ENCODE measurements at places on chromosomes 2 and 18.

DNA sequence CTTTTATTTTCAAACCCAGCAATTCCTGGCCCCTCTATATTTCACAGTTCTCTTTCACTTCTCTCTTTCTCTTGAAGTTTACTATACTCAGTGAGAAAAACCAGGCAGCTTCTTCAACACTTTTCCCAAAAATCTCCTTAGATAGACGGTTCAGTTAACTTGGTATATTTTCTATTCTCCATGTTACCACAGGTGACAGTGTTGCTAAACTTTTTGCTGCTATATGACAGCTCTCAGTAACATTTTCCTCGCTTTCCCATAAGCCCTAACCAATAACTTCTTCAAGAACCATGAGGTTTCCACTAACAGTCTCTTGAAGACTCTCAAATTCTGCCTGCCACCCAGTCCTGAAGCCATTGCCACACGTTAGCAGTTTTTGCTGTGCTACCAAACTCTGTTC lies 45.8 kb downstream of the CYBRD1 start:
- DNase-seq: no peak

- no peak for DNase-seq
Measured at GRCh38 chr2:163859951-163860350, 124.1 kb upstream of the FIGN start.

DNA sequence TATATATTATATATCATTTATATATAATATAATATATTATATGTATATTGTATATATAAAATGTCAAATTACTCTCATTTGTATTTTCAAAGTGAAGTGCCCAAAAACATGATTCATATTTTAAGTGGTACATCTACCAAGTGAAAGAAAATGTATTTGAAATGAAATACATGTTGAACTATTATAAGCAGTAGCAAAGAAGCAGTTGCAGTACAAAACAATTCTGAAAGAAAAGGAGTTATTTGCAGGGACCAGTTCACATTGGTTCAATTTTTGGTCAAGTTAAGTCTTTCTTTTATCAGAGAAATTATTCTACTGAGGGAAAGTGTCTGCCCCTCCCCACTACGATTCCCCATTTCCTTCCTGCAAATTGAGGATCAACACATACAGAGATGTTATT lies 51.9 kb downstream of the APLF start:
- DNase-seq: no peak

DNA sequence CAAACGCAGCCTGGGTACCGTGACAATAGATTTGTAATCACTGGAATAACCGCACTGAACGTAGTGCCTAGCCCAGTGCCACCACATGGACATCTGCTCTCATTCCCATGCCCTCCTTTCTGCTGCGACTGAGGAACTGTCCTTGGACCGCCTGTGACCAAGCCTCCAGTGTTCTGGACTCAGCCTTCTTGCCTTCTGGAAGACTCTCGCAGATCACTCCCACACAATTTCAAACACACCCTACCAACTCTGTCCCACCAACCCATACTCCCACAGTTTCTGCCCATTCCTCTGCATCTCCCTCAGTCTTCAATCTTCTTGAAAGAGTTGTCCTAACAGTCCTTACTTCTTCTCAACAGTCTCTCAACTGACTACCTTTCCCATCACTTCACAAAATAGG lies 2.1 kb downstream of the RNF149 start:
- DNase-seq: no peak

- DNase-seq: no peak
Measured at GRCh38 chr2:182606728-182607681, 109.1 kb upstream of the DNAJC10 start.

Data from BJ (cell line).